Activated naive CD8-positive, alpha-beta T cell treated with anti-CD3 and anti-CD28 coated beads for 36 hours (primary cell): ENCODE measurements at places on chromosomes 4 and X. TPM values are rescaled to one million over a fixed set of nuclear protein-coding genes. Genes with fewer than 3 reads are reported as not detected.

DNA sequence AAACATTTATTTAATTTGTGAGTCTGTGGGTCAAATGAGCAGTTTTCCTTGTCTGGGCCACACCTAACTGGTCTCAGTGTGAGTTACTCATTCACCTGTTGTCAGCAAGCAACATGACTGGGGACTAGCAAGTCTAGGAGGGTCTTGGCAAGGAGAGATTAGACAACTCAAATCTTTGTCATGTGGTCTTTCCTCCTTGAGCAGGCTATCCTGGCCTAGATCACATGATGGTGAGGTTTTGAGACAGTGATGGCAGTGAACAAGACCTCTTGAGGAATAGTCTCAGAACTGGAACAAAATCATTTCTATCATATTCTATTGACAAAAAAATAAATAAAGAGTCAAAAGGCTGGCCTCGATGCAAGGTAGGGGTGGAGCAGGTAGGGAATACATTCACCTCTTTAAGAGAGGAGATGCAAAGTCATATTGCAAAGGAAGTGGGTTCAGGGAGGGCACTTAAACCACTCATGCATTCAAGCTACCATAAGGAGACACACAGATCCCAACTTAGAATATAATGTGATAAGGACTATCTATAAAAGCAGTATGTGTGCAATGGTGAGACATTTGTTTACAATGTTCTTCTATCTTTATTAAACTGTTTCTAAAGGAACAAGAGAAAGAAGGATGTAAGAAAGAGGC lies 135.7 kb downstream of the ZNF330 start:
- H3K27me3 ChIP-seq: peaks cover 4% of the 10 kb centered on the region
- H3K4me3 ChIP-seq: no peak overlapping the region
- no peak for DNase-seq
- no peaks in the 10 kb centered on the region for H3K36me3 ChIP-seq
- no peaks in the 10 kb centered on the region for H3K4me1 ChIP-seq

Gene CENPVL1
- 0.14 TPM for total RNA-seq

- H3K27me3 ChIP-seq: no peaks in the 10 kb centered on the region
- no peak overlapping the region for H3K4me3 ChIP-seq
- H3K27ac ChIP-seq: no peak overlapping the region
- H3K36me3 ChIP-seq: no peaks in the 10 kb centered on the region
- H3K4me1 ChIP-seq: no peaks in the 10 kb centered on the region
- DNase-seq: no peak
Observed at GRCh38 chrX:30373951-30374350, 64.8 kb upstream of the NR0B1 start.

DNA sequence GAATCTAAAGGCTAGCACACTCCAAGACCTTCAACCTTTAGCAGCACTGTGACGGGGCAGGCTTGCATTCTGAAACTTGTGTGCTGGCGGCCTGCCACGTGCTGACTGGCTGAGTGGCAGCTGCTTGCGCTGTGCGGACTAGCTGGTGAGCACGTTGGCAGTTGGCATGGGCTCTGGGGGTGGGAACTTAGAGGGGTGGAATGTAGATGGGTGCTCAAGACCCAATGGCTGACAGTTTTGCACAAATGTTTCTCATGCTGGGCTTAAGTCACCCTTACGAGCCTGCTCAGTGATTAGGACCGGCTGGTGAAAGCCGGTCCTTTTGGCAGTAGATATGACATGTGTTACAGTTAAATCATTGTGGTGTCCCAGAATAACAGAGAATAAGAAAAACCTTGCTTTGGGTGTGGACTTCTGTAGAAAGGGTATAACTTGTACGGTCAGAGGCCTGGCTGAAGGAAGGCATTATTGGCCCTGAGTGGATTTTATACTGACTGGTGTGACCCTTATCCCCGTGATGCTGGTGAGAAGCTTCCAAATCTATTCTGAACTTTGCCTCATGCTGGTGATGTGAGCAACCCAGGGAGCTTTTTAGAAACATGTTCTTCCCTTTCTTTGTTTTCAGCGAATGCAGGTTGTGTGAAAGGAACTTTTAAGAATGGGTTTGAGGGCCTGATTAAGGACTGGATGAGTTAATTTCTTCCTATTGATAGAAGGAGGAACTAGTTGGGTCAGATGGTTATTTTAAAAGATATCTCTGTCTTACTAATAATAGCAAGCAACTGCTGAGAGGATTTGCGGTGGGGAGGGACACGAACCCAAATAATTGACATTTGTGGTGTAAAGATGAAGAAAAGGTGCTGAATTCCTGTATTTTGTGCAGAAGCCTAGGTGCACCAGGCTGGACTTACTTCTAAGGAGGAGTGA lies 107.4 kb upstream of the SLC4A4 start:
- H3K36me3 ChIP-seq: no peaks in the 10 kb centered on the region
- H3K27ac ChIP-seq: no peak overlapping the region
- no peaks in the 10 kb centered on the region for H3K27me3 ChIP-seq
- no peak for DNase-seq
- H3K4me1 ChIP-seq: no peaks in the 10 kb centered on the region

GRCh38 chr4:61522312-61522711 lies 322.2 kb downstream of the ADGRL3 start:
- no peaks in the 10 kb centered on the region for H3K27me3 ChIP-seq
- H3K36me3 ChIP-seq: no peaks in the 10 kb centered on the region
- no peak for DNase-seq

DNA sequence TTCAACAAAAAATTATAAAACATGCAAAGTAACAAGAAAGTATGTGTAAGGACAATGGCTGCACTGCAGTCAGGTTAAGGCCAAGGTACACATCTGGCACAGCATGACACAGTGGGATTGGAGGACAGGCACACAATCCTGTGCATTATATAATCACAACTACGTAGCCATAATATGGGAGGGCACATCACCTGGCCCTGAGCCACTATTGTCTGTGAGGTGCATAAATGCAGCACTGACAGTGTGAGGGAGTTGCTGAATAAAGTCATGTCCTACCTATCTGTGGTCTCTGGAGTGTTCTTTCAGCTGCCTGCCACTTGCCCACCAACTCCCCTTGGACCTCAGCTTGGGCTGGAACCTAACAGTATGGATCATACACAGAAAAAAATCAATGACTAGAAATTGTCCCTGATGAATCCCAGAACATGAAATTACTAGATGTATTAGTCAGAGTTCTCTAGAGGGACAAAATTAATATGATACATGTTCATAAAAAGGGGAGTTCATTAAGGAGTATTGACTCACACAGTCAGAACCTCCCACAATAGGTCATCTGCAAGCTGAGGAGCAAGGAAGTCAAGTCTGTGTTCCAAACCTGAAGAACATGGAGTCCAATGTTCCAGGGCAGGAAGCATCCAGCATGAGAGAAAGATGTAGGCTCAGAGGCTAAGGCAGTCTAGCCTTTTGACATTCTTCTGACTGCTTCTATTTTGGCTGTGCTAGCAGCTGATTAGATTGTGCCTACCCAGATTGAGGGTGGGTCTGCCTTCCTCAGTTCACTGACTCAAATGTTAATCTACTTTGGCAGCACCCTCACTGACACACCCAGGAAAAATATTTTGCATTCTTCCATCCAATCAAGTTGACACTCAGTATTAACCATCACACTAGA lies 46.4 kb upstream of the KCTD8 start:
- no peak for DNase-seq
- no peak overlapping the region for H3K27ac ChIP-seq
- no peaks in the 10 kb centered on the region for H3K4me1 ChIP-seq

DNA sequence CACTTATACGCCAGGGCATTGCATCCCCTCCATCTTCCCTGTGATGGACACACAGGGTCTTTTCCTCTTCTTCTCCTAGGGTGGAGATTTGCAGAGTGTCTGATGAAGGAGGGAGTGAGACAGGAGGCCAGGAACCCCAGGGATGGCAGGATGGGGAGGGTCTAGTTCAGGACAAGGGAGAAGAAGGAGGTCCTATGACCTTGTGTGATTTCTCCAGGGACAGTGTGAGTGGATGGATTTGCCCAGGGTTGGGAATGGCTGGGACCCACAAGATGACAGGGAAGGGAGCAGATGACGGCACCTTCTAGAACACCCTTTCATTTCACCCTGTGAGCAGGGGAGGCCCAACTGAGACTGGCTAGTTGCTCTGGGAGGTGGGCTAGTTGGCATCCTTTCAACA lies 34.2 kb downstream of the CYTL1 start:
- H3K36me3 ChIP-seq: no peaks in the 10 kb centered on the region
- H3K4me3 ChIP-seq: no peak overlapping the region
- no peak for DNase-seq
- H3K4me1 ChIP-seq: no peaks in the 10 kb centered on the region

- no peak overlapping the region for H3K27ac ChIP-seq
- no peak for DNase-seq
- H3K4me3 ChIP-seq: no peak overlapping the region
Observed at GRCh38 chr4:8383451-8384160, 56.9 kb downstream of the ACOX3 start.

Gene CD99L2
- 9.1 TPM for total RNA-seq
